ENCODE measurements at places on chromosomes 3 and 15. TPM values are rescaled to one million over a fixed set of nuclear protein-coding genes. Genes with fewer than 3 reads are reported as not detected.

DNA sequence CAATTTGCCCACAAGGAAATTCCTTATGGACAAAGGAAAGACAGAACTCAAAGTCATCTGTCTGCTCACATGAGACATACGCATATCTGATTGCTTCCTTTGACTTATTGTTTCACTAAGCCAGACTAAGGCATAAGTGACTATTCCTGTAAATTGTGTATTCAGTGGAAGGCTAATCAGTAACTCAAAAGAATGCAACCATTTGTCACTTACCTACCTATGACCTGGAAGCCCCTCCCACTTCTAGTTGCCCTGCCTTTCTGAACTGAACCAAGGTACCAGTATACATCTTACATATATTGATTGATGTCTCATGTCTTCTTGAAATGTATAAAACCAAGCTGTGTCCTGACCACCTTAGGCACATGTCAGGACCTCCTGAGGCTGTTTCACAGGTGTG, 53.5 kb upstream of the PROK2 start:
- no peaks in the 10 kb centered on the region for H3K27me3 ChIP-seq
- no peaks in the 10 kb centered on the region for H3K4me1 ChIP-seq
- H3K27ac ChIP-seq, result no peak overlapping the region
- H3K36me3 ChIP-seq, result no peaks in the 10 kb centered on the region
- DNase-seq, result no peak

DNA sequence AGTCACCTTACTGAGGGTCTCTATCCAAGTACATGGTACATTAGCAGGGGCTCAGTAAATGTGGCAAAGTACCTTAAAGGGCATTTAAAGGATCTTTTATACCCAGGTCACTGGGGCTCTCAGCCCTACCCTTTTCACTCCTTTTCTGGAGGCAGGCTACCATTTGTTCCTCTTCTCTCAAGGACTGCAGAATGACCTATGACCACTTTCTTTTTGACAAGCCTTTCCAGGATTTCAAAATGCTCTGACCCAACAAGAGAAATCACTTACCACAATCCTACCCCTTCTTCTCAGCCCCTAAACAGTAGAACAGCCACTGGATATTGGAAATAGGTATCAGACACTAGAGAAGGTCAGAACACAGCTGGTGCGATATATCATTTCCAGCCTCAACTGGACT, 221.8 kb upstream of the TPRG1 start:
- peaks cover 30% of the 10 kb centered on the region for H3K4me1 ChIP-seq
- no peak overlapping the region for H3K27ac ChIP-seq
- H3K4me3 ChIP-seq, result no peak overlapping the region
- peaks cover 16% of the 10 kb centered on the region for H3K27me3 ChIP-seq
- no peaks in the 10 kb centered on the region for H3K36me3 ChIP-seq

- no peaks in the 10 kb centered on the region for H3K4me1 ChIP-seq
- no peak for DNase-seq
- H3K4me3 ChIP-seq, result no peak overlapping the region
- no peaks in the 10 kb centered on the region for H3K27me3 ChIP-seq
- H3K27ac ChIP-seq, result no peak overlapping the region
- no peaks in the 10 kb centered on the region for H3K36me3 ChIP-seq
Observed at GRCh38 chr15:35107122-35107521, 22.0 kb upstream of the NANOGP8 start.

DNA sequence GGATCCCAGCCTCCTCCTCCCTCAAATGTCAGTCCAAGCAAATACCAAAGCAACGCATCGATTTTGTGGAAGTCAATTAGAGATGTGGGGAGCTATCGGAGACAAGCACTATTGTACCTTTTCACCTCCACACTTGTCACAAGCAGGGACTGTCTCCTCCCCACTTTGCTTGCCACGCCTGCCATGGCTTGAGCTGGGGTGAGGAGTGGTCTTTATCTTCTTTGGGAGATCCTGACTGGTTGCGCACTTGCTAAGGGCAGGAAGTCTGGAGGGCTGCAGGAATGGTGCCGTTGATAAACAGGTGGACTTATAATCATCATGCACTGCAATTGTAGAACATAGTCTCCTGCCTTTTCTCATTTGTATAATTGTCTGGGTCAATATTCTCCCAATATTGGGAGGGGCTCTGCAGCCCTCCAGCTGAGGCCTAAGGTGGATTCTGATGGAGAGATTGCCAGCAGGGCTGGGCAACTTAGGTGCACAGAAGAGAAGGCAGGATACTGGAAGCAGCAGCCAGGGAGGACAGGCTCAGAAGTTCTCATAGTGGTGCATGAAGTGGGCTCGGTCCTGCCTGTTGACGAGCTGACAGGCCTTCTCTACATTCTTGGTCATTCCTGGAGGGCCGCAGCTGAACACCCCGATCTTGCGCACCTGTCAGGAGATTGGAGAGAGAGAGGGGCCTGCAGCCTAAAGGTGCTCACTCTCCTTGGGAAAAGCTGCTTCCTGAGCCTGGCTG, 20.2 kb downstream of the DUOX2 start:
- H3K36me3 ChIP-seq, result no peaks in the 10 kb centered on the region
- H3K4me3 ChIP-seq, result no peak overlapping the region
- peaks cover 16% of the 10 kb centered on the region for H3K27me3 ChIP-seq
- no peak for DNase-seq
- H3K4me1 ChIP-seq, result no peaks in the 10 kb centered on the region
- no peak overlapping the region for H3K27ac ChIP-seq

MORC1 gene
- not detected for total RNA-seq

Measured in activated CD4-positive, alpha-beta memory T cell treated with anti-CD3 and anti-CD28 coated beads for 36 hours (primary cell).